Activated naive CD4-positive, alpha-beta T cell treated with anti-CD3 and anti-CD28 coated beads, Interleukin-2, amount 50 U/mL, for 16 hours (primary cell): ENCODE measurements at places on chromosomes 7 and 10.
A peak's percentile ranks its signal among the peaks of the same experiment; 100 is the strongest.

GRCh38 chr7:46003161-46003560 is 82.1 kb upstream of the IGFBP3 start:
- no peak for DNase-seq

- no peak for DNase-seq
Measured at GRCh38 chr10:121062115-121062514, 211.0 kb downstream of the WDR11 start.

GRCh38 chr10:35092851-35093250 is 2.7 kb upstream of the CUL2 start:
- DNase-seq, result no peak

- DNase-seq, result no peak
Measured at GRCh38 chr10:92571649-92572048, 2.2 kb downstream of the IDE start.

DNA sequence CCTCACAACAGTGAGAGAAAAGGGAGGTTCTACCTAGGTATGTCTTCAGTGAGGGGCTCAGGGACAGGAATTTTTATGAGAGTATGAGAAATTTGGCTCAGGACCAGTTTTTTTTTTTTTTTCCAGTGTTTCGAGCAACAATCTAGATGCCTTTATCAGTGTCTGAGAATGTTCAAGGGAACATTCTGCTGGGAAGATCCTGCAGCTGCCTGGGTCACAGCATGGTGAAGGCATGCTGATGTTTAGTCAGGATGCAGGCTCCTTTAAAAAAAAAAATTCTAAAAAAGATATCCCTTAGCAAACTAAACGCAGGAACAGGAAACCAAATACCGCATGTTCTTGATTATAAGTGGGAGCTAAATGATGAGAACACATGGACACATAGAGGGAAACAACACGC is 31.0 kb downstream of the SBDS start:
- DNase-seq, result no peak

DNA sequence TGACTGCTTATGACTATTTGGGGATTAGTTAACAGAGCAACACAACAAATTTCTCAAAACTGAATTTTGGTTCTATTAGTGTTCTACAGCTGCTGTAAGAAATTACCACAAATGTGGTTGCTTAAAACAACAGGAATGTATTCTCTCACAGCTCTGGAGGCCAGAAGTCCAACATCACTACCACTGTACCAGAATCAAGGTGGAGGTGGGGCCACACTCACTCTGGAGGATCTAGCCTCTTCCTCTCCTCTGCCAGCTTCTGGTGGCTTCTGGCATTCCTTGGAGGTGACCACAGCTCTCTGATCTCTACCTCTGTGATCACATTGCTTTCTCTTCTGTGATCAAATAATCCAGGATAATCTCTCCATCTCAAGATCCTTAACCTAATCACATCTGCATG is 194.7 kb upstream of the BMPER start:
- no peak for DNase-seq

- no peak for DNase-seq
Measured at GRCh38 chr10:77081481-77081891, 556.1 kb downstream of the KCNMA1 start.

GRCh38 chr10:68938117-68938516 is 17.9 kb upstream of the DDX21 start:
- DNase-seq, result no peak

DNA sequence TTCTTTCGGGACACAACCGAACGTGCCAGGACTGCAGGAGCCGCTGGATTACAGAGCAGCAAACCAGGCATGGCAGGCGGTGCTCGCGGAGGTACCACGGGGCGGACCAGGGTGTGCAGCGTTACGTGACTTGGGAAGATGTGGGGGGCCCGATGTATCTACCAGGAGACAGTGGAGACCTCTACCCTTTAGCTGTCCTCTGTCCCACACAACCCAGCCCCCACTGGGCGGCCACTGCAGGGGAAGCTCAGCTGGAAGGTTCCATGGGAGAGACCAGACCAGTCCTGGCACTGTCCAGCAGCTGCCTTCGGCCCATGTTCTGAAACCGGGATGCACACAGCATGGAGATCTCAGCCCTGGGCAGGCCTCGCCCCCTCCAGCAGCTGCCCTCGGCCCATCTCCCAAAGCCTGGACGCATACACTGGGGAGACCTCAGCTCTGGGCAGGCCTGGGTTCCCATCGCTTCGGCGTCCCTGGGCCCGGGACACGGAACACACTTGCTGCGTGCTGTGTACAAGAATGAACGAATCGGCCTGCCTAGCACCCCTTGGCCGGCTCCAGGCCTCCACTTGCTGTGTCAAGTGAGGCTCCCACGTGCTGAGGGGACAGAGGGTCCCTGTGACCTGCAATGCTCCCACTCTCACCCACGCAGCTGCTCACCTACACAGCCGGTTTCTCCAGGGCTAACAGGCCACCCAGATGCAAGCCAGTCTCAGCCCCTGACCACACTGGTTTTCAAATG is 177.4 kb downstream of the ELFN1 start:
- DNase-seq, result peak; percentile 9

GRCh38 chr7:151010307-151011096 is 13.8 kb downstream of the ATG9B start:
- peak; percentile 34 for DNase-seq

- DNase-seq, result no peak
Measured at GRCh38 chr10:129385600-129385999, 81.4 kb upstream of the MGMT start.

GRCh38 chr10:93475871-93476270 is 6.3 kb downstream of the MYOF start:
- DNase-seq, result no peak

- no peak for DNase-seq
Measured at GRCh38 chr7:111041577-111041976, 49.4 kb upstream of the LRRN3 start.

GRCh38 chr10:101726115-101726387 is 31.1 kb upstream of the FBXW4 start:
- DNase-seq, result no peak

GRCh38 chr7:134995239-134996096 is 9.2 kb downstream of the AGBL3 start:
- no peak for DNase-seq
